HuH-7.5 (cell line): ENCODE measurements at places on chromosomes 11 and 22.
A peak's percentile ranks its signal among the peaks of the same experiment; 100 is the strongest.

DNA sequence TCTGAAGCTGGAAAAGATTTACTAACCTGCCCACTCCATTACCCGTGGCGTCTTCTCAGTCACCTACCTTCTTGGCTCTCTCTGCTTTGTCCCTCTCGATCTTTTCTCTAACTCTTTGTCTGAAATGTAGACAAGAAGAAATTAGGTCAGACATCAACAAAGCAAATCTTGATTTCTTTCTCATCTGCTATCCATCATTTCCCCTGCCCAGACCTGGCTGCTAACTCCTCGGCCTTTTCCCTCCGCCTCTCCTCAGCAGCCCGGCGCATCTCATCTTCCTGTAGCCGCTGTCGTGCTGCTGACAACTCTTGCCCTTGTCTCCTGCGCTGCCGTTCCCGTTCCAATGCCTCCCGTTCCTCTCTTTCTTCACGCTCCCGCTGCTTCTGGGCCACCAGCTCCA lies 1.2 kb downstream of the UBXN1 start:
- DNase-seq = no peak

DNA sequence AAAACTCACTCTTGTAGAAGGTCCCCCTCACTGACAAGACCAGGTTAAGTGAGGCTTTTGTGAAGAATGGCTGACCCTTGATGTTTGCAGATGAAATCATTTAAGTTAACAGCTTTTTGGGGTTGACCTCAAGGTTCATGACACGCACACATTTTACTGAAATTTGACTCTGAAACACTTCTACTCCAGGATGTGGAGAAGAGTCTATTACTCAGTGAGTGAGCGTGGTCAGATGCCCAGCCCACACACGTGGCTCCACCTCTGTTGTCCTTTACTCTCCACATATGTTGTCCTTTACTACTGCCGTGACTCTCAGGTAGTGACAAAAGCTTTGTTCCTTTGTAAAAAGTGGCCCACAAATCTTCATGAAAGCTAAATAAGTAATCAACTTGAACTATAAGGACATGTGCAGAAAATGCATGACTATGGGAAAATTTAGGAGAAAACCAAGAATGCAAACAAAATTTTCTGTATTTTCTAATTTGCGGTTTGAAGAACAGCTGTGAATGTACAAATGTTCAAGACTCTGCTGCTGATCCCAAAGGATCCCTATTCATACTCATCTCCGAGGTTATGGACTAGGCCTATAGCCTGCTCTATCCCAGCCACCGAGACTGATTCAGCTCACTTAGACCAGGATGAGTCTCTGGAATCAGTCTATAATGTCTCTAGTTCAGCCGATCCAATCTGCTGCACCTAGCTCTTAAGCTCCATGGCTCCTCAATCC lies 22.4 kb downstream of the XRRA1 start:
- no peak for DNase-seq

DNA sequence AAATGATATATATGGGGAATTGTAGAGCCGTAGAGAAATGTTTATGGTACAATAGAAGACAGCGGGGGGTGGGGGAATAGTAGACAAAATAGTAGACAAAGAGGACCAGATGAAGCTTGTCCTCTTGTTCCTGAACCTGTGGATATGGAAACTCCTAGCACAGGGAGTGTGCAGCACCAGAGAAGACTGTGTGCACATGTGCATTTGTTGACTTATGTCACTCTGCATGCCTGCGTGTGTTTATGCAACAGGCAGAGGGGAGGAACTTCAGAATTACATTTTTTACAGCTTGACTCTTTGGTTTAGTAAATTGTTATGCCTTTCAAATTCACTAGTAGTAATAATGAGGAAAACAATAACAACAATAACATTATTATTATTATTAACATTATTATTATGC lies 36.0 kb downstream of the TENM4 start:
- DNase-seq = no peak

- DNase-seq = no peak
These were observed 5.5 kb upstream of the SPON1 start for GRCh38 chr11:13956988-13957387.

DNA sequence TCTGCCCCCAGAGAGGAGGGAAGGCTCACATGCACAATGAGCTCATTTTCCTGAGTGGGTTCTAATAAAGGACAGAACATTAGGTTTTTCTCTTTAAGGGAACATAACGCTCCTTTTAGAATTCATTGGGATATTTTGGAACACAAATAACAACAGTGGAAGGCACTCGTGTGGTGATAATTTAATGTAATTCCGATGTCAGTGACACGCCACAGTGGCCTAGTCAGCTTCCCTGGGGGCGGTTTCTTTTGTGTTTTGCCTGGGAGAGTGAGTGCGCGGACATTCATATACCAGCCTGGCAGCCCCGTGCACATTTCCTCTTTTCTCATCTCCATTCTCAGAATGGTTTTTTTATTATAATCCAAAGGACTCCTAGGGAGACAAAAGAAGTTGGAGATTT lies 41.1 kb downstream of the SEZ6L start:
- DNase-seq = no peak

- DNase-seq = no peak
These were observed 303.5 kb upstream of the PITPNB start for GRCh38 chr22:28222571-28222970.

GRCh38 chr11:565921-566509 lies 5.2 kb downstream of the RASSF7 start:
- no peak for DNase-seq

GRCh38 chr11:34744511-34744910 lies 123.6 kb downstream of the EHF start:
- DNase-seq = no peak

DNA sequence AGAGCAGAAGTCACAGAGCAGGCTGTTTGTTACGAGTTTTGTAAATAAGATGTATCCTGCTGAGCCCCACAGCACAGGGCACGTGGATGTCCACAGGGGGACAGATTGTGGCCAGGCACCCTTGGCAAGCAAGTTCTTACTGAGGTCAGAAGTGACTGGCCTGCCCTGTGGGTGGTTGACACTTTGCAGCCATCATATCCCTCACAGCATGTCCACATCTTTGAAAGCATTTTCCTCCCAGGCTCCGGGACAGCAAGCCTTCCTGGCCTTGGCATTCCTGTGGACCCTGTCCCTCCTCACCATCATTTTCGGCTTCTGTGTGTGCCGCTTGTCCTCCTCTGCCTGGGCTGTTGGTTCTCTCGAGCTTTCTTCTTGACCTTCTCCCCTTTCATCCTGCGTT lies 189.5 kb downstream of the TBC1D22A start:
- DNase-seq = no peak

GRCh38 chr11:105033343-105033742 lies 1.6 kb downstream of the CASP1 start:
- no peak for DNase-seq

DNA sequence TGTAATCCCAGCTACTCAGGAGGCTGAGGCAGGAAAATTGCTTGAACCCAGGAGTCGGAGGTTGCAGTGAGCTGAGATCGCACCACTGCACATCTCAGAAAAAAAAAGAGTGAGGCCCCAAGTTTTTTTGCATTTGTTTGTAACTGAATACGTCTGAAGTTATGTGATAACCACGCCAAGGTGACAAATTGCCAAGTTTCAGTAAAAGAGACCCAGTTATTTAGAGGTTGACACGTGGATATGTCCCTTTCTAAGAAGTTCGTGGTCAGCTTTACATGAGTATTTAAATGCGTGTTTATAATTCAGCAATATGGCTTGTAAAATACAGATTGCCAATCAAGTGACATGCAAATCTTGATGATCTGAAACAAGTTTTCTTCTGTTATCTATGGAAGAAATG lies 8.0 kb downstream of the PPARA start:
- DNase-seq = no peak

DNA sequence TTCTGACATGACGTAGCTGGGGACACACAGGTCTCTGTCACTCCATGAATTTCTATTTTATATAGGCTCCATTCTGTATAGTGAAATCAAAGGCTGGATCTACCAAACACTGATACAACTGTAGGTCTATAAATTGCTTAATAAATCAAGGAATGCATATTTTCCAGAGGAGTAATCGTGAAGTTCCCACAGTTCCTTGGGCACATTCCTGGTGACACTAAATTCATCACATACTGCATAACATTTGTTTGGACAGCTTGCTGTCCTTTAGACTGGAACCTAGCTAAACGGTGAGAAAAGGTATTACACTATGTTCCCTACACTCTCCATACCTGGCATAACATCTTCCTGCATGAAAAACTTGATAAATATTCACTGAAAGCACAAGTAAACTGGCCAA lies 41.6 kb upstream of the UCP3 start:
- no peak for DNase-seq

GRCh38 chr11:111419181-111419580 lies 40.1 kb upstream of the POU2AF1 start:
- DNase-seq = no peak

DNA sequence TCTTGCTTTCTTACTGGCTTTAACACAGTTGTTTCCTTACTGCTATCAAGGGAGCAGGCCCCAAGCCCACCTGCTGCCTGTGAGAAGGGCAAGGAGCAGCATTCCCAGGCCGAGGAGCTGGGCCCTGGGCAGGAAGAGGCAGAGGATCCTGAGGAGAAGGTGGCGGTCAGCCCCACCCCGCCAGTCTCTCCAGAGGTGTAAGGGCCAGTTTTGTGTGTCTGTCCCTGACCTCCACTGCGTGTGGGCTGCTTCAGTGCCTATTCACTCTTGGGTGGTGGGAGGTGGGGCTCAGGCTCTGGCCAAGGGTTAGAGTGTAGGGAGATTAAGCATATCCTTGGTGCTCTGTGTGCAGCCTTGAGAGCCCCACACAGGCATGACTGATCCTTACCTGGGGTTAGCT lies 55.1 kb downstream of the CEP164 start:
- no peak for DNase-seq

DNA sequence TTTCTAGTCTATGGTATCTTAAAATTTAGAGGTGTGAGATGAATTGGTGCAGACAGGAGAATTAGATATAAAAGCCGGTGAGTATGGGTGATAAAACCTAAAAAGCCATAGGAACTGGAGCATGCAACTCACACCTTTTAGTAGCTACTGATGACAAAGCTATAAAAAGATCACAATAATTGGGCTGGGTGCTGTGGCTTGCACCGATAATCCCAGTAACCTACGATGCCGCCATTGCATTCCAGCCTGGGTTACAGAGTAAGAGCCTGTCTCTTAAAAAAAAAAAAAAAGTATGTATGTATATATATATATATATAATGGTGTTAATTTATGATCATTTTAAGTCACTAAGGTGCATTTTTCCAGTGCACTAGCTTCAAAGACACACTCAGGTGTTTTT lies 17.2 kb downstream of the WEE1 start:
- no peak for DNase-seq

DNA sequence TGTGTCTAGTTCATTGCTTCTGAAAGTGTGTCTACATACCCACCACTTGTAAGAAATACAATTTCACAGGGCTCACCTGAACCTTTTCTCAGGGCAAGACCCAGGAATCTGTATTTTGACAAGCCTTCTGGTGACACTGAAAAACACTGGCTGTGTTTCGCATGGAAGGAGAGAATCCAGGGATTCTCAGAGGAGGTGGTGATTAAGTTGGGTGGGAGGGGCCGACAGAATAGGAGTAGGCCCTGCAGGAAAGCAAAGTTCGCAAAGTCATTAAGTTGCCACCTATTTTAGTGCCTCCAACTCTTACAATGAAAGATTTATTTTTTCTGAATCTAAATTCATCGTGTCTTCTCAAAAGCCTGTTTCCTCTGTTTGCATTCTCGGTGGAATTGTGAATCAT lies 186.8 kb downstream of the FAT3 start:
- DNase-seq = no peak

- DNase-seq = peak; percentile 65
These were observed 26.8 kb downstream of the RPL3 start for GRCh38 chr22:39292561-39293074.

DNA sequence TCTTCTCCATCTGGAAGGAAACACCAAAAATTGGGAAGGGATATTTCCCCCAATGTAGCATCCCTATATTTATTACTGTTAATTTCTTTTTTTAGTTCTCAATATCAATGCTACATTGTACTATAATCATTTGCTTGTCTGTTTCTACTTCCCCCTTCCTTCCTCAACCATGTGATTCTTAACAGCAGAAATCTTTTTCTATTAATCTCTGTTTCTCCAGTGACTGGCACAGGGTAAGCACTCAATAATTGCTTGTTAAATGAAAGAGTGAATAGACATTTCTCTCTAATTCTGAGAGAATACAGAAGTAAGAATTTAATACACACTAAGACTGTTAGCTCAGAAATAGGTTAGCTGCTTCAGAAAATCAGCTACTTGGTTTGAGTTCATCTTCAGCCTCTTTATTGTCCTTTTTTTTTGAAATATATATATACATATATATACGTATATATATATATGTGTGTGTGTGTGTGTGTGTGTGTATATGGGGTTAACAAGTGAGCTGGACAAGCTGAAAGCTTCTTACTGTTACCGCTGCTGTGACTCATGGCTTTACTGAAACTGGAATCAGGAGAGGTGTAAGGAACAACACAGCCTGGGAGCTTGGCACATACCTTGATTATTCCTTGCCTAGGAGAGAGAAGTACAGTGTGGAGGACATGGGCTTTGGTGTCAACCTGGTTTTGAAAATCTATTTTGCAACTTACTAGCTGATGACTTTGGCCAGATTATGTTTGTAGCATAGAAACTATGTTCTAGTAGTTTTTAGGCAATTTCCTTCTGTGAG lies 26.2 kb upstream of the PDE3B start:
- DNase-seq = no peak

DNA sequence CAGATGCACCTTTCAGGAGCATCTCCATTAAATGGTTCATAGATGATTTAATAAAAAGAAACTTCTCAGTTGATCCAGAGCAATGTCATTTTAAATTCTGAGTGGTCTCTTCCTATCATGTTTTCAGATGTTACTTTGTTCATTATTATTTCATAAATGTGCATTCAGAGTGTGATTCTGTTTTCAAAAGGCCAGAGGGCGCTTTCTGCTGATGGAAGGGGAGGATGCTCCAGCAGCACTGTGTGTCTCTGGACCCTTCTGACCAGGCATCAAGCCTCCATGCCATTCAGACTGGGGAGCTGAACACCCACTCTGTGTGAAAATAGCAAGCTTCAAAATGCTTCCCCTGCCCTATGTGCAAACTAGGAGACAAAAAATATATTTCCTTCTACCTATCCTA lies 23.9 kb upstream of the CRTAM start:
- DNase-seq = no peak

DNA sequence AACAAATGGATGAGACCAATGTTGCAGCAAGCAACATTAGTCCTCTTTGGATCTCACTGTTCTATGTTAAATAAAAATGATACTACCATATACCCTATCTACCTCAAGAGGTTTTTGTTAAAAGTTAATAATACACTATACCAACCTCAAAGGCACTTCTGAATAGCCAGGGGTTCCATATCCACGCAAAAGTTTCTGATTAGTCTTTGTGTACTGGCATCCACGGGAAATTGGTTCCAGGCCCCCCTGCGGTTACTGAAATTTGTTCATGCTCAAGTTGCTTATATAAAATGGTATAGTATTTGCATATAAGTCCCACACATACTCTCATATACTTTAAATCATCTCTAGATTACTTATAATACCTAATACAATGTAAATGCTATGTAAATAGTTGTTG lies 585.7 kb downstream of the INSC start:
- DNase-seq = no peak

- DNase-seq = no peak
These were observed 74.5 kb downstream of the GRIK4 start for GRCh38 chr11:120586072-120586471.

- no peak for DNase-seq
These were observed 368.4 kb downstream of the BUD13 start for GRCh38 chr11:116404462-116404798.
